ENCODE measurements at places on chromosomes 7 and 10.

DNA sequence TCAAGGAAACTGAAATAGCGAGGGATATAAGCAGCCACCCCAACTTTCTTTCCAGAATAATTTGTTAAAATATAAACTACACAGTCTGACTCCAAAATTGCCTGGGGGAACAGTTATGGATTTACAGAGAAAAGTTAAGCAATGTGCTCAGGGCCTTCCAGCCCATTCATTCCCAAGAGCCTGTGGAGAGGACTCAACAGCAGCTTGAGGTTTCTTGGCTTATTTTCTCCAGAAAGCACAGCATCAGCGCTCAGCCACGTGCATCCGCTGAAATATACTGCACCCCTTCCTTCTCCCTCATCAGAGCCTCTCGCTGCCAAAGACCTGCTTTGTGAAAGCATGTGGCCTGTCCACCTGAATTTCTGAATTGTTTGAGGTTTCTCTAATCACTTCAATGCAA, 375.2 kb upstream of the VWC2 start:
- DNase-seq = no peak

DNA sequence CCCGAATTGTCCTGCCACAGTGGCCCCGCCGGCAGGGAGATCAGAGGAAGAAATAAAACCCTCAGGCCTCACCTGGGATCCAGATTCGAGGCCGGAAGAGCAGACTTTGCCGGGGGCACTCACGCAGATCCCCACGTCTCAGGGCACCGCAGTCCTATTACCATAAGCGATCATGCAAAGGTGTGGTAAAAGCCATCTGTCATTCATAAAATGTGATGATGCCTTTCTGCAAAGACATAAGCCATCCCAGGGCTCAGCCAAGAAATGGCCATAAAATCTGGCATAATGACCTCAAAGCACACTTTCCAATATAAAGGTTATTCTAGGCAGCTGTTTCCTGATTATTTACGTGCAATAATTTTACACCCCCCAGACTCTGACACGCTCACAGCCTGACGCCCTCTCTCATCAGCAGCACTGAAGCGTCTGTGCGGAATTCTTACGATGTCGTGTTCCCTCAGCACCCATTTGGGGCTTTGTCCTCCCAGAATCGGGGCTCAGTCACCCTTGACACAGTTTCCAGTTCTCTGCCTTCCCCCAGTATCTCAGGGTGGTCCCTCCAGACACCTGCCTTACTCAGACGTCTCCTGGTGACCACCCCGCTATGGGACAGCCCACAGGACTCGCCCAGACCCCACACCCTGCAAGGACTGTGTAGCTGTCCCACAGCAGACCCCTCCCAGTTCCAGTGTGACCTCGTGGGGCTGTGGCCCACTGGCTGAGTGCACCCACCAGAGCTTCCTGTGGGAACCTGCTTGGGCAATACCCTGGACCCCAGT, 74.3 kb upstream of the FAM20C start:
- DNase-seq = no peak

- no peak for DNase-seq
These were observed 10.2 kb upstream of the FAM13C start for GRCh38 chr10:59372543-59372942.

- no peak for DNase-seq
These were observed 84.8 kb downstream of the PTPRE start for GRCh38 chr10:127991543-127992255.

DNA sequence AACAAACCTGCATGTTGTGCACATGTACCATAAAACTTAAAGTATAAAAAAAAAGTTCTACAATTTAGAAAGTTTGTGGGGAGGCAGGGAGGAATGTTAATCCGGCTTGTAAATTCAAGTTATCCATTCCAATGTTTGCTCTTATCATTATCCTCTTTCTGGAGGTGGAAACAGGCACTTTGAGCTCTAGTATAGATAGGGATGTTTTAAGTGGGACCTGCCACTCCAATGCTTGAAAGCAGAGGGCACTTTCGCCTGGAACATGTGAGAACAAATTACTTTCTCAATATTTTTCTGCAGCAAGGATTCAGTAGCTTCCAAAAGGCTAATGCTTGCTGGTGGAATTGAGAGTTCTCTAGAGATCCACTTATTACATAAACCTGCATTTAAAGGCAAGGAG, 45.6 kb downstream of the FEZF1 start:
- DNase-seq = no peak

DNA sequence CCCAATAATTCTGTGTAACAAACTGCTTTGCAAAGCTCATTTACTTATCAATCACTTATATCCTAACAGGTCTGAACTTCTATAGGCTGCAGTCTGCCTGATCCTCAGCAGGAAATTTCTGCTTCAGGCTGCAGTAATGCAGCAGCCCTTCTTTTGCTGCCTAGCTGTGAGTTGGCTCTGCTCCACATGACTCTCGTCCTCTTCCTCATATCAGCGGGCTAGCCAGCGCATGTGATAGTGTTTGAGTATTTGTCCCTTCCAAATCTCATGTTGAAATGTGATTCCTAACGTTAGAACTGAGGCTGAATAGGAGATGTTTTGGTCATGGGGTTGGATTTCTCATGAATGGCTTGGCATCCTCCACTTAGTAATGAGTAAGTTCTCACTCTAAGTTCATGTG, 387.8 kb downstream of the SEMA3D start:
- no peak for DNase-seq

- no peak for DNase-seq
These were observed 5.5 kb downstream of the ZP3 start for GRCh38 chr7:76430211-76430610.

Measured in DMS53 (cell line).